Stimulated activated CD8-positive, alpha-beta memory T cell treated with anti-CD3 and anti-CD28 coated beads, Interleukin-4, amount 100 ng/mL, for 4 hours (primary cell): ENCODE measurements at places on chromosomes 6 and 20.

DNA sequence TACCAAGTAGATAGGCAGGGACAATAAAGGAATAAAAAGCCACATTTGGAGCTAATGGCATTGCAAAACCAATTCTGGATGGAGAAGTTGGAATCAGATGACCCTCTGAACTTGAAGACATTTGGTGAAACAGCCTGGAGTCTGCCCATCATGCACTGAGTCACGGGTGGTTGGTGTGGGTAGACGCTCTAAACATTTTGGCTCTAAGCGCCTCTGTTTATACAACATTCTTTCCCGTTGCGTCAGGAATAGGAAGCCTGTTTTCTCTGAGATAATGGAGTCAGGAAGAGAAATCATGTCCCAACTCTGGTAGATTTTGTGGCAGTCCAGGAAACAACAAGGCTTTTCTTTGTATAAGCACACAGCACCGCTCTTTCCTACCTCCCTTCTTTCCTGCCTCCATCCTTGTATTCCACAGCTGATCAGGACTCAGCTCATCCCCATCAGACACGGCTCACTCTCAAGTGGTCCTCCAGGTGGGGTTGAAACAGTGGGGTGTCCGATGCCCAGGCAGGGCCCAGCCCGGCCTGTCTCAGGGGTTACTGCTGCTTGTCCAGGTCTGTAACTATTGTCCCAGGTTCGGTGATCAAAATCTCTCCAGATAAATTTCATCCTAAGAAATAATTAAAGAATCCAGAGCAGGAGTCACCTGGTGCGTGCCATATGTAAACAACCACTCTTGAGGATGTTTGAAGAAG is 12.1 kb upstream of the RAMACL start:
- DNase-seq: no peak

GRCh38 chr20:47167846-47168245 is 188.7 kb downstream of the ZMYND8 start:
- DNase-seq: no peak

DNA sequence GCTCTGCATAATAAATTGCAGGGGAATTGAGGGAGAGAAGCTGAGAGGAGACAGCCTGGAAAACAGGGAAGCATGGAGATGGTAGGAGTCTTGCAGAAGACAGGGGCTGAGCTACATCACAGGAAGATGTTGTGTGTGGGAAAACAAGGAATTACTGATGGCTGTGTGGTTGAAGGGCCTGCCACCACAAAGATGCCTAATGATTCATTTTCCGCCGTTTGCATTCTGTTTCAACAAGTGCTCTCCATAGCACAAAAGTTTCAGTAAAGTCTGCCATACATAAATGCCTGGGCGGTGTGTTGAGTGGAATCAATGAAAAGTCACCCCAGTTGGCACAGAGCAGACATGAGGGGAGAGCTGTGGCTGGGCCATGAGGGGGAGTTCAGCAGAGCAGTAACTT is 5.6 kb upstream of the KLHL31 start:
- DNase-seq: no peak

DNA sequence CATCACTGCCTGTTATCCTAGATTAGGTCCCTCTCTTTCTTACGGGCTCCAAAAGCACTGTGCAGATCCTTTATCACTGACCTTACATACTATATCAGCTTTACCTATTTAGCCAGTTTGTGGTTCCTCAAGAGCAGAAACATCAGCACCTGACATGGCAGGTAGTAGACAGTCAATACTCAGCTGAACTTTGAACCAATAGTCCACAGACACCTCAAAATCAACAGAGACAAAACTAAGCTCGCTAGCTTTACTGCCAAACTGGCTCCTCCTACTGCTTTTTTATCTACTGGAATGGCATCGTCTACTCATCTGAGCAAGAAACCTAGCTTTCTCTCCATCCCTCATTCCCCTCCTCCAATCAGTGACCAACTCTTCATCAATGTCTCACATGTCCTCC is 5.6 kb downstream of the IL17A start:
- DNase-seq: no peak

GRCh38 chr6:156740604-156741003 is 36.6 kb upstream of the ARID1B start:
- no peak for DNase-seq

DNA sequence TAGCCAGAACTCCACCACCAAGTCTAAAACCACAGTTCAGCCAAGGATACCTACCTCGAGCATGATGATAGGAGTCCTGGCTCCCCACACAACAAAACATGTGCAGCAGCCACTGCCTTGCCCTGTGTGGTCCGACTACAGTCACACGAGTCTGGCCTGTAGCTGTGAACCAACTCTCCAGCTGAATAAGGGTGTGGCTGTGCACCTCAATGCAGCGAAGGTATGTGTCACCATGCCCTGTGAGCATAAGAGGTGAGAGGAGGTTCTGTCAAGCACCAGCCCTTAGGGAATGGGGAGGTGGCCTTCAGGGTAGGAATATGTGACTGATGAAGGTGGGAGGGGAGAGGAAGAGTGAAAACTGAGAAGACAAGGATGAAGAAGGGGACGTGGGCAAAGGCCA is 16.7 kb upstream of the KHDC1L start:
- no peak for DNase-seq

DNA sequence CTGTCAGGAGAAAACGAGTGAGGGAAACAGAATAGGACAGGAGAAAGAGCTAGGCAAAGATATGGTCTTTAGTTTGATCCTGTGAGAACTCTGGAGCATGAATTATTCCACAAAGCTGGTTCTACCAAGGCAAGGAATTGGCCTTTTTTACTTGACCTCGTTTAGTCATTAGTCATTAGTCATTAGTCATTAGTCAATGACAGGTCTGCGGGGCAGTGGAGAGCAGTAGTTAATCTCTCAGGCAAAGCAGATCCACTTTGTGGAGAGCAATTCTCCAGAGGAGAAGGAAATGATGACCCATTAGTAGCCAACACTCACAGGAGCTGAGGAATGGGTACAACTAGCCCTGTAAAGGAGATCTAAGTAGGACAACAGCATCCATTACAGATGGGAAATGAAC is 22.0 kb upstream of the ABCC10 start:
- no peak for DNase-seq

GRCh38 chr20:62121776-62122653 is at the start of gene LSM14B:
TSS of gene LSM14B (plus strand) at chr20:62122475. CDS start at chr20:62122667, 192 bp downstream.
- peak; percentile 95 for DNase-seq

DNA sequence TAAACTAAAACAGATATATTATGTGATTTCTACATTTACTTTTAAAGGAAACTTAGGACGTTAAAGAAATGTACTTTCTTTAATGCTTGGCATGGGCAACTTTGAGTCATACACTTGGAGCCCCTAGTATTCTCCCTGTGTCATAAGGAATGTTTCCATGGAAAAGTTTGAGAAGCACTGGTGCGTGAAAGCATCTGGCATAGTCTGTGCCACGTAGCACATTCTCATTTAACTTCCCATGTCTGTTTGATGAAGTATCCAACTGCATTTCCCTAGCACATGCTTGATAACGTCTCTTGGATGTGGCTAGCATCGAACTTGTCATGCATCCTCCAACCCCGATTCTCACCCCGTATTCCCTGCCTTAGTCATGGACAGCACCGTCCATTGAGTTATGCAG is 172.0 kb downstream of the TBC1D7 start:
- DNase-seq: no peak

- DNase-seq: no peak
Measured at GRCh38 chr6:31037682-31038081, 27.4 kb downstream of the MUC22 start.

- DNase-seq: no peak
Measured at GRCh38 chr20:25244976-25245375, 2.9 kb upstream of the PYGB start.

- no peak for DNase-seq
Measured at GRCh38 chr6:4344317-4344899, 209.0 kb upstream of the ECI2 start.

GRCh38 chr6:127343809-127344659 is 625 bp upstream of the ECHDC1 start:
- no peak for DNase-seq
